Stimulated activated CD4-positive, alpha-beta T cell treated with anti-CD3 and anti-CD28 coated beads, Interleukin-4, amount 100 ng/mL, for 1 hour (primary cell): ENCODE measurements at places on chromosomes 12 and 14.

DNA sequence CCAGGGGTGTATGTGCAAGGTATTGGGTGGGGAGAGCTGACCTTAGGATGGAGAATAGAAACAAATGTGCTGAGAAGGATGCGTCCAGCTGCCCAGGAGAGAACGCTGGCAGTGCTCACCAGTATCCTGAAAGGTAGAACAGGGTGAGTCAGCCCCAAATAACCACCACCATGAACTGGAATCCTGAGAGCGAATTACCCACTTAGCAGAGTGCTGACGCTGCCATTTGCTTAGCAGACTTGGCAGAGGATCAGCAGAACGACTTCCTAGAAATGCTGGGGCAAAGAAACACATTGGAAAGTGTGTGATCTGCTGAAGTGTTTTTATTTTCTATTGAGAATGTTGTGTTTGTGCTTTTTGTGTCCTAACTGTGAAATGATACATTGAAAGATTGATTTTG, 213.6 kb downstream of the ADGRD1 start:
- no peak for DNase-seq

- DNase-seq: no peak
Measured at GRCh38 chr12:26740991-26741390, 92.0 kb downstream of the ITPR2 start.

GRCh38 chr14:98926146-98926545, 345.9 kb downstream of the BCL11B start:
- DNase-seq: peak; percentile 14

- no peak for DNase-seq
Measured at GRCh38 chr12:59345406-59345805, 250.4 kb upstream of the SLC16A7 start.

DNA sequence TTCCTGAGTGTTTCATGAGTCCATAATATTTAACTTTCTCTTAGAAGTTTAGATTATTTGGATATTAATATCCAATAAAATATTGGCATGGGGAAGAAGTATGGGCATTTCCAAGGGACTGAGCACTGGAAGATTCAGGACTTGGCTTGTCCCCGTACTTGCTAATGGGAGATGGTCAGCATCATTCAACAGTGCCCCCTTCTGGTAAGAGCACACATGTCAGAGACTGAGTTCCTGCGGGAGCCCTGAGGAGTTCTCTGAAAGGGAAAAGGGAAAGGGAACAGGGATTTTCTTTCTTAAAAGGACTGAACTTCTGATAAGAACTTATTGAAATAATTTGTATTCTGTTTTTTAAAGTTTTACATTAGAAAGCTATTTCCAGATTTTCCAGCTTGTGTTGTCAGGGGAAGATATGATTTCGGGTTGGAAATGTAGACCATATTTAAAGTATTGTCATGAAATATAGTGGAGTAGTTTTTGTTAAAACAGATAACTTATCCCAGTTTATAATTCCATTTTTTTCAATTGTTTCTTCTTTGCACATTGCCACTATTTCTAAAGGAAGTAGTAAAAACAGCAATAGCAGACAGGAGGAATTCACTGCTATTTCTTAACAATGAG, 59.8 kb upstream of the C12orf71 start:
- DNase-seq: no peak

DNA sequence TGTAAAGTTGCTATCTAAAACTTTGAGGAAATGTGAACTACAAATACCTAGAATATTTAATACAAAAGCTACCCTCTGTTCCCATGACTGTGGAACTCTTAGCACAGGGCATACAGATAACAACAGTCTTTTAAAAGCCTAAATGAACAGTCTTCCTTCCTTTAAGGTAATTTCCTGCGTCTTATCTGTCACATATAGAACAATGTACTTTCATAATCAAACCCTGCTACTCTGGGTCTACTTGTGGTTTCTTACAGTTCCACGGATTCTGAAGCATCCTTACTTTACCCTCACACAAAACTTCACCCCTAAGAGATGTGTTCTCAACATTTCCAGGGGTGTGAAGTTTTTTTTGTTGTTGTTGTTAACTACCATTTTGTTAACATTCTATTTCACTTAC, 5.1 kb downstream of the PKP2 start:
- DNase-seq: no peak

GRCh38 chr12:65536876-65537681, 258.6 kb downstream of the MSRB3 start:
- DNase-seq: no peak

DNA sequence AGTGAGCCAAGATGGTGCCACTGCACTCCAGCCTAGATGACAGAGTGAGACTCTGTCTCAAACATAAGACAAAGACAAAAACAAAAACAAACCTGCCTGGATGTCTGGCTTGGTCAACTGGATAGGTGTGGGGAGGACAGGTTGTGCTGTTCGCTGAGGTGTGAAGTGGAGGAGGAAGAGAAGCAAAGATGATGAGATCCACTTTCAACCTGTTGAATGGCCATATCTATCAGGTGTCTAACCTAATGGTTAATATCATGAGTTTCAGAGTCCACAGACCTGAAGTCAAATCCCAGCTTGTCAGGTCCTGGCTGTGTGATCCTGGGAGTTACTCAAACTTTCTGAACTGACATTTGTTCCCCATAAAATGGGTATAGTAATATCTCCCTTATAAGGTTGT, 9.7 kb upstream of the CCDC177 start:
- DNase-seq: no peak

DNA sequence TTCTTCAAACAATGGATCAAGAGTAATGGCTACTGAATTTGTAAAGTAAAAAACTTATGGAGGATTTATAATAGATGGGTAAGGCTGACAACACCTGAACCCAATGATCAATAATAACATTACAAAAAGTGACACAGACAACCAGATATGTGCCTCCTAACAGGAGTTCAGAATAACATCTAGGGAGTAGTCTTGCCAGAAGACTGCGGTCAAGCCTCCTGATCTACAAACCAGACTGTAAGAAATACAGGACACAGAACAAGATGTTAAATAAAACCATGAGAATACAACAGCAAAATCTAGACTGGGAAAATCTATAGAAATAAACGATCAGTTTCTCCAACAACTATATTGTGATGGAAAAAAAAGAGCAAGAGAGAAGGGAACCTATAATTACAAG, 262.6 kb upstream of the TMTC1 start:
- no peak for DNase-seq

DNA sequence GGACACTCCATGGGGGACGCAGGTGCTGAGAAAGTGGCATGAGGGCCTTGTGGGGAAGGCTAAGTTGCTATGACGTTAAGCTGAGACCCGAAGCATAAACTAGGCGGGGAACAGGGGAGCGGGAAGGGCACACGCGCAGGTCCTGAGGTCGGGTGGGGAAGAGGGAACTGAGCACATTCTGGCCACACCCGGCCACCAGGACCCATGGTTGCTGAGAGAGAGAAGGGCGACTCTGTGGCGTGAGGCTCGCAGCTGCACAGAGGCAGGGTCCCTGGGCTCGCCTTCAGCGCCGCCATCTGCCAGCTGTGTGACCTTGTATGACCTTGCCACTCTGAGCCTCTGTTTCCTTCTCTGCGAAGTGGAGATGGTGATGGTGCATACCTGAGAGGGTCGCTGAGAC, 182.5 kb downstream of the PHETA1 start:
- no peak for DNase-seq

DNA sequence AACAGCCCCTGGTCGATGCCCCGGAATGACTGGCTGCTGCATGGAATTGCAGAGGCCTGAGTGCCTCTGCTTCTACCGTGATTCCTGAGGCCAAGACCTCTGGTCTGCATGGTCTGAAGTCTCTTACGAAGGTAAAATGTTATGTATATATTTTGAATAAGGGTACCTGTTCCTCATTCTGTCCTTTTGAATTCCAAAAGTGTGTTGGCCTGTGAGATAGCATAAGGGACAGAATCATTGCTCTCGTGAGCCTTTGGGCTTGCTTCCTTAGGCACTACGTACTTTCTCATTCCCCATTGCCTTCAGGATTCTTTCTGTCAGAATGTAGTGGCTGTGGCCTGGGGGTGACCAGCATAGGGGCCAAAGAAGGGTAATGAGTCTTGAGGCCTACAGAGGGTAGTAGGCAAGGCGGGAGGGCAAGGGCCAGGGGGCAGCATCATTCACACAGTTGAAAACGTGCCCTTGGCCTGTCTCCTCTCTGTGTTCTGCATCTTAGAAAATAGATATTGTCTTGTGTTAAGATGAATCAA, 19.5 kb downstream of the TRAF3 start:
- DNase-seq: no peak

- DNase-seq: no peak
Measured at GRCh38 chr12:93894391-93895088, 217.4 kb downstream of the CRADD start.

DNA sequence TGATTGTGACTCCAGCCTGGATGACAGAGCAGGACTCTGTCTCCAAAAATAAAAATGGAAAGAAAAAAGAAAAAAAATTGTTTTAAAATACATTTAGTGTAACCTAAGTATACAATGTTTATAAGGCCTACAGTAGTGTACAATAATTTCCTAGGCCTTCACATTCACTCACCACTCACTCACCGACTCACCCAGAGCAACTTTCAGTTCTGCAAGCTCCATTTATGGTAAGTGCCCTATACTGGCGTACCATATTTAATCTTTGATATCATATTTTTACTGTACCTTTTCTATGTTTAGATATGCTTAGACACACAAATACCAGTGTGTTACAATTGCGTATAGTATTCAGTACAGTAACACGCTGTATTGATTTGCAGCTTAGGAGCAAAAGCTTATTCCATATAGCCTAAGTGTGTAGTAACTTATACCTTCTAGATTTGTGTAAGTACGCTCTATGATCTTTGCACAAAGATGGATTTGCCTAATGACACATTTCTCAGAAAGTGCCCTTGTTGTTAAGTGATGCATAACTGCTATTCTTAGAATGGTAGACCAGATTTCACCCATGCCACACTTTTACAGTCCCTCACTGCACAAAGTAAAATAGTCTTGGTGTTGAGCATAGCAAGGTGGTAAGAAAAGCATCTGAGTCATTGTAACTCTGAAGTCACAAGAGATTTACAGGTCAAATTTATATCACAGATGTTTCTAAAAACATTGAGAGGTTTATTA, 151.9 kb downstream of the LRRK2 start:
- no peak for DNase-seq

DNA sequence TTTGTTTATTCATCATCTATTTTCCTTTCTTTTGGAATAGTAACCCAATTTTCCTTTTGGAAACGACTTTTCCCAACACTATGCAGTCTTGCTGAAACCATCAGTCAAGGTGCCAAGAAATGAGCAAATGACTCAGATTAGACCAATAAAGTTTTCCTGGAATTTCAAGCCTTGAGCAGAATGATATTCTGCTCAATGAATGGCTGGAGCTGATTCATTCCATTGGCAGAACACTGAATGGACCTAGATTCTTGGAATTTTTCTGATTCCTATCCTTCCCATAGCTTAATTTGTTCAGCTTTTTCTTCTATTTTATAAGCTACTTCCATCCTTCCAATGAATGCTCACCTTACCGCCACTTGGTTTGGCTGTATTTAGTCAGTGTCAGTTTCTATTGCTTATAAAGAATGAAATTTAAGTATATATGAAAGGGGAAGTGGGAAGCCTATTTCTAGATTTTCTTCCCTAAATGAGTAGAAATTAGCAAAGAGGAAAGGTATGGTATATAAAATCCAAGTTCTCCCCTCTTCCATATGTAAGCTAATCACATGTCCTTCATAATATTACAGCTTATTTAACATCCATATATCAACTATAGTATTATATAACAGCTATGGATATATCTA, 89.0 kb downstream of the C14orf39 start:
- DNase-seq: no peak

DNA sequence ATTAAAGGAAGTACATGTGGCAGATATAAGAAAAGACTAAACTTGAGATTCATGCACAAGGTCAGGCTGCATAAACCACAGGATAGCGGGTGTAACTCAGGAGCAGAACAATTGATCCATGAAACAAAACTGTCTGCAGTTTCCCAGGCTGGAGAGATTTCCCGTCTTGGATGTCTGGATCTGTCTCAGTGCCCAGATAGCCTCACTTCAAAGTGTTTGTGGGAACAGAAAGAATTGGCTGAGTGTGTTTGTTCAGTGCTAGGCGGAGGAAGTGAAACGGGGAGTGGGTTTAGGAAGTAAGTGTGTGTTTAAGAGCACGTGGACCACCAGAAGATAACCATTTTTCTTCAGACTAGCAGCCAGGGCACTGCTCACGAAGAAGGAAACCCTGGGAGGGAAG, 1.4 kb upstream of the RNASE10 start:
- no peak for DNase-seq

GRCh38 chr12:28374556-28374955, 184.3 kb downstream of the CCDC91 start:
- no peak for DNase-seq

DNA sequence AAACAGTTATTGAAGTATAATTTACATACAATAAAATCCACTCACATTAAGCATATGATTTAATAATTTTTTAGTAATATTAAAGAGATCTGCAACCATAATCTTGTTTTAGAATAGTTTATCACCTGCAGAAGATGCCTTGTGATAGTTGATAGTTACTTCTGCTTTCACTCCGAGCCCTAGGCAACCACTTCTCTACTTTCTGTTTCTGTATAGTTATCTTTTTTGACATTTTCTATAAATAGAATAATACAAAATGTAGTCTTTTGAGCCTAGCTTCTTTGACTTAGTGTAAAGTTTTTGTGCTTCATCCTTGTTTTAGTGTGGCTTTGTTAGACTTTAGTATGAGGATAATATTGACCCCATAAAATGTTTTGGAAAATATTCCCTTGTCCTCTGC, 111.0 kb downstream of the MNAT1 start:
- DNase-seq: no peak

DNA sequence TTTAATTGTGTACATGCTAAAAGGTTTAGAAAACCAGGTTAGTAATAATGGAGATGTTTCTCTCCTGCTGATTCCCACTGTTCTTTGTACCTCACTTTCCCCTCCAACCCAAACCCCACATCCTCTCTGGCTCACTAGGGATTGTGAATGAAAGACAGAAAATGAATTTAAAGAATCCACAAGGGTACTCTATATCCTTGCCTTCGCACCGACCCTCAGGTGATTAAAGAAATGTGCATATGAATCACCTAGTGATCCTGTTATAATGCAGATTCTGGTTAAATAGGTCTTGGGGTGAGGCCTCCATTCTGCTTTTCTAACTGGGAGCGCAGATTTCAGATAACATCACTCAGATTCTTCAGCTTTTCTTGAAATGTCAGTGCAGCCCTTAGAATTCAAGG, 84.3 kb upstream of the OTX2 start:
- DNase-seq: no peak

DNA sequence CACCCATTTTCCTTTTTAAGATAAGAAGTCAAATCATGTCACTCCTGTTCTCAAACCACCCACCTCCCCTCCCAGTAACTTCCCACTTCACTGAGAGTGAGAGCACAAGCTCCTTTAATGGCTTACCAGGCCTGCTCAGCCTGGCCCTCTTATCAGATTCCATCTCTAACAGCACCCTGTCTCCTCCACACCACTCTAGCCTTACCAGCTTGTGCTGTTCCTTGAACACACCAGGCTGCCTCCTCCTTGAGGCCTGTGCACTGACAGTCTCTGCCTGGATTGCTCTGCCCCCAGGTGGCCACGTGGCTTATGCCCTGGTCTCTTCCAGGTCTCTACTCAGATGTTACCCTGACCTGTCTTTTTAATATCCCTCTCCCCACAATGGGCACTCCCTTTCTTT, 40.1 kb upstream of the EVL start:
- DNase-seq: peak; percentile 18

- DNase-seq: no peak
Measured at GRCh38 chr12:12683136-12683697, 12.8 kb downstream of the GPR19 start.

GRCh38 chr14:34782031-34782430, 67.6 kb upstream of the CFL2 start:
- no peak for DNase-seq

GRCh38 chr12:60501124-60501729, 905.4 kb downstream of the SLC16A7 start:
- no peak for DNase-seq
